ENCODE measurements at places on chromosomes 13 and 19.

DNA sequence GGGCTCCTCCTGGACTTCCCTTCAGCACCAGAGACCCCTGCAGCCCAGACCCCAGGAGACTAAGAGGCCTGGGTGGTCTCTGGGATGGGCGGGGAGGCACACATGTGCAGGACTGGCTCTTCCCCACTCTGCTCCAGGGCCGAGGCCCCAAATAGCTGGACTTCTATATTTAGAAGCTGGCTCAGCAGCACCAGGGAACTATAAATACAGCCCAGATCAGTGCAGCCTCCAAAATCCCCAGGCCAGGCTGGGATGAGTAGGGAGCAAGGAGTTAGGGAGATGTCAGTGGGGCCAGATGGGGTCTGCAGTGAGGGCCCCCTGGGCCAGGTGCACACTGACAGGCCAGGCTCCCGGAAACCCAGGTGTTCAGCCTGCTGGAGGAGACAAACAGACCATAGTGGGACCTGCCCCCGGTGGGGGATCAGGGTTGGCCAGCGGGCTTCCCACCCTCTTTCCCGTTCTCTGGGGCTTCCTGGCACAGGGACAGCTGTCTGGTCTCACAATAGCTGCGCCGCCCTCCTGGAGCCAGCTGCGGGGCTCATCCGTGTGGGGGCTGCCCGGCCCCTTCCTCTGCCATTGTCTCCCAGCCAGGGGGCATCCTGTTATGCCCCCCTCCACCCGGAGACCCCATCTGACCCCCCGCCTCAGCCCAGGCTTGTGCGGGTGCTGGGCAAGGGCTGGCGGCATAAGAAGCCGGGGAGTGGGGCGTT, 5.5 kb upstream of the ADGRE5 start:
- DNase-seq = no peak

GRCh38 chr13:61107989-61108388, 307.7 kb downstream of the PCDH20 start:
- DNase-seq = no peak

DNA sequence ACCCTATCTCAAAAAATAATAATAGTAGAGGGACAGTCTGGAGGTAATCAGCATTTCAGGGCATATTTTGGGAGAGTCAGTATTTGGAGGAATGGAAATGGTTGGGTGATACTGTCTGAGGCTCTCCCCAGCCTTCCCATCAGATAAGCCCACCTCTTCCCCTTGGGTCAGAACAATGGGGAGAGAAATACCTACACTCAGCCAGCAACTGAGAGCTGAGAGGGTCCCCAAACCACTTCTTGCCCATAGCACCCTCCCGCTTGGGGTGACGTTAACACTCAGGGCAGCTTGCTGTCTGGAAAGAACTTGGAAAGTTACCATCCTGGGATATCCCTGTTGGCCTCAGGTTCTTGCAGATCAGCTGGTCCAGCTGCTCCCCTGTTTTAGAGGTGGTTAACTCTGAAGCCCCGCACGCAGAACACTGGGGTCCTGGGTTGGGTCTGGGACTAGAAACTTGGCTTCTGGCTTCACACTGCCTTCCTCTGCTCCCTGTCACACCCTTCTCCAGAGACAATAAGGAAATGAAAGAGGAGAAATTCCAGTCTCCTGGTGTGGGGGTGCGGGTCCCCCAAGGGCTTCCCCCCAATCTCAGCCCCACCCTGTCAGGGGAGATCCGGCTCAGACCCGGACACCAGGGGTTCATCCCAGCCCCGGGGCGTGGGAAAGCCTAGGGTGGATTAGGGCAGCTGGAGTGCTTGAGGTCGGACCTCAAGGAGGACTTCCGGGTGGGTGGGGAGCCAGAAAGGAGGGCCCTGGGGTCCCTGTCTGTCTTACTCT, 2.5 kb downstream of the FOXA3 start:
- DNase-seq = no peak

DNA sequence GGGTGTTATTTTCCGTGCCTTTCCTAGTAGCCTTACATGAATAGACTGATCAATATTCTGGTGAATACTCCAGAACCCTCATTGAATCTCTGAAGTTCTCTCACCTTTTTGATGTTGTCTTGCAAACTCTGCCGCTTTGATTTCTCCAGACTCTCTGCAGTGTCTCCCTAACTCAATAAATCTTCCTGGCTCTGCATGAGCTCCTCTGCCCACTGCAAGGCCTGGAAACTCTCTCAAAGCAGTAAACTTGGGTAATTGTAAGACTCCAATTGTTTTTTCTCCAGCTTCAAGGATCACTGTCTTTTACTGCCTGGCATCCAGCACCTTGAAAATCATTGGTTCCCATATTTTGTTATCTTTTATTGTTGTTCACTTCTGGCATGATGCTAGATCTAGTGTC, 198.4 kb downstream of the GPC5 start:
- DNase-seq = no peak

- DNase-seq = no peak
Observed at GRCh38 chr13:97067017-97067895, 73.0 kb upstream of the OXGR1 start.

GRCh38 chr13:45522571-45522970, 57.8 kb downstream of the COG3 start:
- no peak for DNase-seq

- DNase-seq = no peak
Observed at GRCh38 chr13:29704648-29705047, 109.2 kb upstream of the SLC7A1 start.

DNA sequence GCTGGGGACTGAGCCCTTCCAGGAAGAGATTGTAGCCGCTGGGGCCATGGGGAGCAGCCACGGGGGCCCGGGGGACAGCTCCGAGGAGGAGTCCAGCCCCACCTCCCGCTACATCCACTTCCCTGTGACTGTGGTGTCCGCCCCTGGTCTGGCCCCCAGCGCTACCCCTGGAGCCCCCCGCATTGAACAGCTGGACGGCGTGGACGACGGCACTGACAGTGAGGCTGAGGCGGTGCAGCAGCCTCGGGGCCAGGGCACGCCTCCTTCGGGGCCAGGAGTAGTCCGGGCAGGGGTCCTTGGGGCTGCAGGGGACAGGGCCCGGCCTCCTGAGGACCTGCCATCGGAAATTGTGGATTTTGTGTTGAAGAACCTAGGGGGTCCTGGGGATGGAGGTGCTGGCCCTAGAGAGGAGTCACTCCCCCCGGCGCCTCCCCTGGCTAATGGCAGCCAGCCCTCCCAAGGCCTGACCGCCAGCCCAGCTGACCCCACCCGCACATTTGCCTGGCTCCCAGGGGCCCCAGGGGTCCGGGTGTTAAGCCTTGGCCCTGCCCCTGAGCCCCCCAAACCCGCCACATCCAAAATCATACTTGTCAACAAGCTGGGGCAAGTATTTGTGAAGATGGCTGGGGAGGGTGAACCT, 9.6 kb downstream of the IGFLR1 start:
- DNase-seq = no peak

DNA sequence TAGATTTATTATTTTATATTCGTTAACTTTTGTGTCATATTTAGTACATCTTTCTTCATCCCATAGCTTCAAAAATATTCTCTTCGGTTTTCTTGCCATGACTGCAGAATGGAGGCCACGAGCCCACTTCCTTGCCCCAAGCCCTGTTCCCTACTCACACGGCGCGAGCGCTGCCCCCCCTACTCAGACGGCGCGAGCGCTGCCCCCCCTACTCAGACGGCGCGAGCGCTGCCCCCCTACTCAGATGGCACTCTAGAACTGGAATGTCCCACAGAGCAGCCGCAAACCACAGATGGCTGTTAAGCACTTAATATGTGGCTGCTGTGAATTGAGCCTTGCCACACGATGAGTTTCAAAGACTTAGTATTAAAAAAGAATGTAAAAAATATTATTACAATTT, 102.2 kb upstream of the PEG3 start:
- peak; percentile 74 for DNase-seq

DNA sequence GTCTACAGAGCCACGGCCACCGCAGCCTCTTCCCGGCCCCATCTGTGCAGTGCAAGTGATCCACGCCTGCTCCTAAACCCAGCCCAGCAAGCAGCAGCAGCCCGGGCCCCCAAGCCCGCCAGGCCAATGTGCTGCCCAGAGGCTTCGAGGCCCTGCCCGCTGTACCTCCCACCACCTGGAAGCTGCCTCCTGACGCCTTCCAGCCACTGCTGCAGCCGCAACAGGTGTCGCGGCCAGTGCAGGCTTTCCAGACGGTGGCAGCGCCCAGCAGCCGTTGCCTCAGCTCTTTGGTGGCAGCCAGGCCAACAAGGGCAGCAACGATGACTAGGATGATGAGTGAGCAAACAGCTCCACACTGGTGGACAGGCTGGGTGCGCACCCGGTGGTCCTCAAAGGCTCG, 50.2 kb upstream of the TPM4 start:
- no peak for DNase-seq

- DNase-seq = no peak
Observed at GRCh38 chr13:59490651-59491050, 673.1 kb downstream of the DIAPH3 start.

DNA sequence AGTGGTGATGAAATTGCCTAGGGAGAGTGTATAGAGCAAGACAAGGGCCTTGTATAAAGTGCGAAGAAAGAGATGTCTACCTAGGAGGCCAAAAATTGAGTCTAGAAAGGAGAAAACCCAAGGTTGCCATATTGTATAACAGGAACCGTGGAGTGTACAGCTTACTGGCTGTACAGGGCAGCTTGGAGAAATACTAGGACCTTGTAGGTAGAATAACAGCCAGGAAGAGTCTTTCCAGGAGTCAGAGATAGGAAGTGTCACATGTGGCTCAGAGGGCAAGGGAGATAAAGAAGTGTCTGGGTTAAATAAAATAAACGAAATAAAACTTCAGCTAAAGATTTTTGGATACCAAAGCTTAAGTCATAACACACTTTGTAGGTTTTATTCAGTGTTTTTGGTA, 12.4 kb downstream of the CDK8 start:
- no peak for DNase-seq

- DNase-seq = peak; percentile 4
Observed at GRCh38 chr19:58584498-58585441, 11.6 kb upstream of the MZF1 start.

DNA sequence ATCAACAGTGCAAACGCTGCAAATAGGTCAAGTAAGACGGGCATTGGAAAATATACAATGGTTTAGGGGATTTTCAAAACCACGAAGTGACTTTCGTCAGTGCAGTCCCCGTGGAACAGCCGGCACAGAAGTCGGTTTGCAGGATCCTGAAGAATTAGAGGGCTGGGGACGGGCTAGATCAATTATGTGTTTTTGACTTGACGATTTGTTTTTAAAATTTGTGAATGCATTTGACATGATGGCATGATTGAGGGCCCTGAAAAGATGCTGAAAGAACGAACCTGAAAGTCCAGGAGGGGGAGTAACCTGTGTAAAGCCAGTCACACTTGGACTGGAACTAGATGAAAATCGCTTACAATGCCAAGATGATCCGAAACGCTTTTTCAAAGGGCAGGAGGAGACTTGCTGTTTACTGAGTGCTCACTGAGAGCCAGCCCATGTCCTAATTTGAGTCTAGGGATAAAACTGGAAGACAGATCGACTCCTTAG, 8.9 kb upstream of the DGKH start:
- no peak for DNase-seq

DNA sequence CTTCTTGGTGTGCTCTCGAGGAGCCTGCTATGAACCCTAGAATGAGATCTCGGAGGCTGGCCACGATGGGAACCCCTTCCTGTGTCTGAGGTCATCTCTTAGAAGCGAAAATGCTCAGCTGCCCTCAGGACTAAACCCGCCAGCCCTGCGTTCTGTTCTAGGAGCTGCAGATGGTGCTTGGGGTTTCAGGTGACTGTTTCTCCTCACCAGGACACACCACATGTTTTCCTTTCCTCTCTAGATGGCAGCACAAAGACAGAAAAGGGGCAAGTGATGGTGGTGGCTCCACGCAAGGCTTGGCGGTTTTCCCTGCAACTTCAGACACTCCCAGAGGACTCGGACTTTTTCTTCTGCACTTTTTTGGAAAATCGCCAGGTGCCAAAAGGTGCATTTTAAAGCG, 60.1 kb downstream of the RNASEH2B start:
- no peak for DNase-seq

DNA sequence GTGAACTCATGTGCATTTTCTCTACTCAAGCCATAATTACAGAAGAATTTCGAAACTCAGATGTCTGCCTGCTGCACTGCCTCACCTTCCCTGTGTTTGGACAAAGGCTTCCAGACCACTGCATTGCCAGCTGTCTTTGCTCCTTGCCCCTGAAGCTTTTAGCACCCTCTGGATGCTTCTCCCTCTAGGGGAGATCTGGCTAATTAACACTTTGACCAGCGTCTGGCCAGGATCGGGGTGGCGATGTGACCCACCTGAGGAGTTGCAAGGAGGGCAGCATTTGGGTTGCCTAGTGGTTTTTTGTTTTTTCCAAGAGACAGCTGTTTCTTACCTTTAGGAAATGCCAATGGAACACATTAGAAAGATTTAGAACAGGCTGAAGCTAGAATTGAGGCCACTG, 127.7 kb upstream of the ZNF536 start:
- no peak for DNase-seq

DNA sequence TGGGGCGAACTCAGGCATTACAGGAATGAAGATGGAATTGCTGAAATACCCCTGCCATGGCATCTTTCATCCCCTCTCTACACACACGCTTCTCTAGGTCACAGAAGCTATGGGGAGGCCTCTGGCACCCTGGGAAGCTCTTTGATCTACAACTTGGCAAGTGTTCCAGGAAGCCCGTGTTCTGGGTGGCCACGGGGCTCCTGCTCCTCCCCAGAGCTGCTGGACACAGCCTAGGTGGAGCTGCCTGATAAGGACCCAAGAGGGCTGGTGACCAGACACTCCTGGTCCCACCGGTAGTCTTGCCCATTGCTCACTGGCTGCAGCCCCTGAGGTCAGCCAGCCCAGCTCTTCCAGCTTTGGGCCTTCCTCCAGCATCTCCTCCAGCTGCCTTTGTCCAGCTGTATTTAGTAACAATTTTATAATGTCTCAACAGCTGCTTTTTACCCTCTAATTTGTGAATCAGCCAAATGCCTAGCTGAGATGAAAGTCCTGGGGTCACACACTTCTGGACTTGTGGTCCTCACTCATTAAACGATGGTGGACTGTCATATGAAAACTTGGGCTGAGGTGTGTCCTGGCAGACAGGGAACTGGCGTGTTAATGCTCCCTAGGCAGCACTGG, 72.8 kb upstream of the SPATA13 start:
- DNase-seq = peak; percentile 50

DNA sequence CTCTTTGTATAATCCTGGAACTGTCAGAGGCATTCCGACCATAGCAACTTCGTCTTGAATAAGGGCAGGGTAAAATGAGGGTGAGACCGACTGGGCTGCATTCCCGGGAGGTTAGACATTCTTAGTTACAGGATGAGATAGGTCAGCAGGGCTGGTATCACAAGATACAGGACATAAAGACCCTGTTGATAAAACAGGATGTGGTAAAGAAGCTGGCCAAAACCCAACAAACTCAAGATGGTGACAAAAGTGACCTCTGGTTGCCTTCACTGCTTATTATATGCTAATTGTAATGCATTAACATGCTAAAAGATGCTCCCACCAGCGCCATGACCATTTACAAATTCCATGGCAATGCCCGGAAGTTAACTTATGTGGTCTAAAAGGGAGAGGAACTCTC, 27.7 kb upstream of the MBNL2 start:
- no peak for DNase-seq

DNA sequence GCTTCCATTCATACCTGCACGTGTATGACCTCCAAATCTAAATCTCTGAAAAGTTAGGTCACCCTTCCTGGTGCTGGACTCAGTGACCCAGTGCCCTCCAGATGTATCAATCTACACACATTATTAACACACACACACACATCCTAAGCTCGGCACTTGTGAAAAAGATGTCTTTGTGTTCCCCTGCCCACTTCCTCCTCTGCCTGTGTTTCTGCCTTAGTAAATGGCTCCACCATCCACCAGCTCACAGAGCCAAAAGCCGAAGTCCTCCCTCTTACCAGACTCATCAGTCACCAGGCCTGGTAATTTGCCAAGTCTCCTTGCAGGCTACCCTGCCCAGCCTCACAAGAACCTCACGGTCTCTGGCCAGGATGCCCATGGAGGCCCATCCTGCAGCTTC, 131.5 kb downstream of the SHISA2 start:
- DNase-seq = no peak

All from ovary (tissue), 10 donors.